ENCODE measurements at places on chromosomes 16 and 17.

DNA sequence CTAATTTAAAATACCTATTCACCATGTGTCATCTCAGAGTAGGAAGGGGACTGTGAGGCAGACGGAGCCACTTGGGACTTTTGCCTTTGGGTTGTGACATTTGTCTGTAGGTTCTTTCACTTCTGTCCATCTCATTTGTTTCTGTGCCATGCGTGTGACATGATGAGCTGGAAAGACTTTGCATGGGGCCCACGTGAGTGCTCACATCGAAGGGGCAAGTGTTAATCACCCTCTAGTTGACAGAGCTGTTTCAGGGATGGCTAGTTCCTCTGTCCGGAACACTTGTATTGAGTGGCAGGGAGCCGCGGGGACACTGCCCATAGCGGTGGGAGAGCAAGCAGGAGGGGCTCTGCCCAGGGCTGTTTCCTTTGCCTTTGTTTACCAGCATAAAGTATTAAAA is 112.0 kb downstream of the RPTOR start:
- DNase-seq: no peak

DNA sequence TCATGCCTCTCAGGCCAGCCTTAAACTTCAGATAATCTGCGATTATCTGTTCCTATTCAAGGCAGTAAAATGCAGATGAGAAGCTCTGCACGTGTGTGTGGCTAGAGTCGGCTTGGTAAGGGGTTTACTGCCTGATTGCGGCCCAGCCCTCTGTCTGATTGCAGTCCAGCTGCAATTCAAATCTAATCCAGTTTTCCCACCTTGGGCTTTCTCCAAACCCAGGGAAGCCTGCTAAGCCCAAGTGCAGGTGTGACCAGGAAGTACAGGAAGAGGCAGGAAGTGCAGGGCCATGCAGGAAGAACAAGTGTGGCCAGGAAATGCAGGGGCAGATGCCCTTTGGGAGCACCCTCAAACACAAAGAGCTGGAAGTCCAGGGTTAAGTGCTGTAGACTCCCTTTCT is 314.9 kb downstream of the CEP112 start:
- DNase-seq: no peak

DNA sequence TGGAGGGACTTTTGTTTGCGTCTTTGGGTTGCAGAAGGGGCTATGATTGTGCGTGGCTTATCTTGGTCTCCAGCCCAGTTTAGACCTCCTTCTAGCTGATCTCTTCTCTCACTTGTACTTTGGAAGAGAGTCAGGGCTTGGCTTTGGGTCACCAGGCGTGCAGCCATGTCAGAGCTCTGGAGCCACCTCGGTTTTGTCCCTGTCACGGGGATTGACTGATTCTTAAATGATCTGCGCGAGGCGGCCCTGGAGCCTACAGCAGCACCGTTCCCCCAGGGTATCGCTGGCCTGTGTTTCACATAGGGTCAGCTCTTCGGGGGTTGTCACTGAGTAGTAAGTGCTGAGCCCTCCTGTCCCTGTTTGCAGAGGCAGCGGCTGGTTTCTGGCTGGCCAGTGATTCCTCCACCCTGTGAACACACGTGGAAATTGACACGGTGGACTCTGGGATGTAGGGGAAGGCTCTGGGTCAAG is 209.8 kb upstream of the CHMP6 start:
- no peak for DNase-seq

GRCh38 chr17:5686074-5686635 is 101.8 kb upstream of the NLRP1 start:
- no peak for DNase-seq

DNA sequence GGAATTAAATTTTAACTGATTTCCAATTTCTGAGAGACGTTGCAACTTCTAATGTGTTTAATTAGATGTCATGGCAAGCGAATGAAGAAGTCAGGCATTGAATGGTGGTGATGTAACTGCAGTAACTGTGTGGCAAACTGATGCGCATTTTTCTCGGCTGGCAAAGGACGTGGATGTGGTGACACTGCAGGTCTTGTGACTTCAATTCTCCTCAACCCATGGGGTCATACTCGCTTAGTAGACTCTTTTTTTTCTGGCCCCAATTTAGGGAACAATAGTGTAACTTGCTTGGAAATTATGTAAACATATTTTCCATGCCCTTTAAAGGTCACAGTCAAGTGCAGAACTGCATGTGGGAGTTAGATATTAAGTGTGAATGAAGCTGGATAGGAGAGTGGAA is 1.9 kb upstream of the FAM20A start:
- DNase-seq: no peak

GRCh38 chr16:67277294-67277998 is 1.9 kb upstream of the PLEKHG4 start:
- DNase-seq: no peak

DNA sequence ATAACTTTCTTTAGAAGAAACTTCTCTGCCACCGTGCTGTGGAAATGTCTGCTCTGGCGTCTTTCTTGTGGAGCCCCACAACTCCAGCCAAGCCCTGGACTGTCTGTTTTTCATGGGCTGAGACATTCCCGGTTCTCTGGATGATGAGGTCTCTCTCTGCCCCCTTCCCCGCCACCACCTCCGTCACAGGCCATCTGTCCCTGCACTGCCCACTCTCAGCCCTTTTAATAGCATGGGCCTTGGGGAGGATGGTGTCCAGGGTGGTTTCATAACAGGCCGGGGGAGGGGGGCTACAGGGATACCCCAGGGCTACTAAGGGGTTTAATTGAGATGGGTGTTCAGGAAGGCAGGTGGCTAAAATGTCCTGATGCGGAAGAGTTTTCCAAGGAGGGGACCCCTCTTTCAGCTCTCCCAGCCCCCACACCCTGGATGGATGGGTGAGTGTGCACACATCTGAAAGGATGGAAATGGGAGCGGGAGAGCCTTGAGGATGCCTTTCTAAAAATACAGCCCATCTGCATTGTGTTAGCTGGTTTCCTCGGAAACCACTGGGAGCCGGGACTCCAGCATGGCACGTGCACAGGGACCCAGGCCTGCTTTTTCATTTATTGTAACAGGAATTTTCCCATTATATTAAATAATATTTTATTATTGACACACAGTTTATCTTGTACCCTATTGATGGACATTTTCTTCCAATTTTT is 14.6 kb upstream of the NDRG4 start:
- DNase-seq: no peak

- DNase-seq: no peak
Measured at GRCh38 chr16:31428279-31428597, at the start of gene COX6A2. Gene COX6A2 (minus strand): TSS chr16:31428360. CDS start chr16:31428325, 35 bp downstream.

DNA sequence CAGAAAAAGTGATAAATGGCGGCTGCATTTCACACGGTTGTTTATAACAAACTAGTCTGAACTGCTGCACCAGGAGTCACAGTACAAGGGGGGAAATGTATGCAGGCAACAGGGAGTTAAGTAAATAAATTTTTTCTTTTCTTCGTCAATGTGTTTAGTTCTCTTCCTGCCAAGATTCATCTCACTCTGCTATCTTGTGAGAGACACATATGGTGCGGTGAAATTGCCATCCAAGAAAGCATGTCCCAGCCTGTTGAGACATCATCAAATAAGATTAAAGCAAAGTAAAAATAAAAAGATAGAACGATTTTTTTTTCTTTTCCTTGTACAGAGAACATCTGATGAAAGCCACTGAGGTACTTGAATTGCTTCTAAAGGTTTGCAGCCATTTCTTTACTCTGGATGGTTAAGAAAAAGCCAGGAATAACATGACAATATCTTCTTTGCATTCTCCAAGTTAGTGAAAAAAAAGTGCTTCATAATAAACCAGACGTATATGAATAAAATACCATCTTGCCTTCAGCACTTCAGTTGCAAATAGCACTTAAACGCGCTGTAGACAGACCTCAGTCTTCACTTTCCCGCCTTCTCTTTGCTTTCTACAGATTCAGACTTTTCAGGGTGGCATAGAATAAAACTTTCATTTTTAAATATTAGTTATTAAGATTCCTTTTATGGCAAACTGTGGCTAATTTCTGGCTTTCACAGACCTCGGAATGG is 506.2 kb upstream of the ZFHX3 start:
- no peak for DNase-seq

- no peak for DNase-seq
Measured at GRCh38 chr17:62629556-62630364, 2.3 kb downstream of the MRC2 start.

- DNase-seq: no peak
Measured at GRCh38 chr16:89779909-89780305, 36.5 kb downstream of the FANCA start.

DNA sequence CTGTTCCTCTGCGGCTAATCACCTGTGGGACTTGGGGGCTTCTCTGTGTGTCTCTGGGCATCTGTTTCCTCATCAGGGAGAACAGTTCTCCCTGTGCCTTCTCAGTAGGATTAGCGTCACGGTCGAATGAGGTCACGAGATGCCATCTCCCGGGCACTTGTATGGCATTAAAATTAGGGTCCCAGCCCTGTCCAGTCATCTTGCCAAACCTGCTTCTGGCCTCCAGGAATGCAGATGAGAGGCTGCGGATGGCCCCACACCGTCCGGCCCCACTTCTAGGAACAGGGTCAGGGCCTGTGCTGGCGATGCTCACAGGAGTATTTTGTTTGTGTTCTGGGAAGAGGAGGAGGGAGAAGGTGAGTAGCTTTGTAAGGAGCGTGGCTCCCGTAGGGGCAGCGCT is 58.5 kb downstream of the OR1D5 start:
- DNase-seq: no peak

DNA sequence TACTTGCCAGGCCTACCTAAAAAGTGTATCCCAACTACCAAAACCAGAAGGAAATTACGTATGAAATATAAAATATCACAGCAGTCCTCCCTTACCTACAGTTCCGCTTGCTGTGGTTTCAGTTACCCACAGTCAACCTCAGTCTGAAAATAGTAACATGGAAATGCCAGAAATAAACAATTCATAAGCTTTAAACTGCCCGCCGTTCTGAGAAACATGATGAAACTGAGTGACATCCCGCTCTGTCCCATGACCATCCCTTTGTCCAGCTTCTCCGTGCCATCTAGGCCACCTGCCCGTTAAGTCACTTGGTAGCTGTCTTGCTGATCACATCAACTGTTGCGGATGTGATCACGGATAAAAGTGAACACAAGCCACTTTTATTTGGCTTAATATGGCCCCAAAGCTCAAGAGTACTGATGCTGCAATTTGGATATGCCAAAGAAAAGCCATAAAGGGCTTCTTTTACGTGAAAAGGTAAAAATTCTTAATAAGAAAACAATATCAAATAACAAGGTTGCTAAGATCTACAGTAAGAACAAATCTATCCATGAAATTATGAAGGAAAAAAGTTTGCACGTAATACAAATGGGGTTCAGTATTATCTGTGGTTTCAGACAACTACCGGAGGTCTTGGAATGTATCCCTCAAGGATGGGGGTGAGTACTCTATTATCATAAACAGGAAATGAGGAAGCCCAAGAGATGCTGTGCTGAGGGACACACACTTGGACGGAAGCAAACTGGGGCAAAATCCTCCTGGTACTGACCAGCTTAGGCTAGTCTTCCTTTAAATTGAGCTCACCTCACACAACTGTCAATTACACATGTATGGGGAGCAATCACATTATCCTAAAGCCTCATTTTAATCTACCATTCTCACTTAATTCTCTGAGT is 8.2 kb downstream of the USP22 start:
- DNase-seq: no peak

DNA sequence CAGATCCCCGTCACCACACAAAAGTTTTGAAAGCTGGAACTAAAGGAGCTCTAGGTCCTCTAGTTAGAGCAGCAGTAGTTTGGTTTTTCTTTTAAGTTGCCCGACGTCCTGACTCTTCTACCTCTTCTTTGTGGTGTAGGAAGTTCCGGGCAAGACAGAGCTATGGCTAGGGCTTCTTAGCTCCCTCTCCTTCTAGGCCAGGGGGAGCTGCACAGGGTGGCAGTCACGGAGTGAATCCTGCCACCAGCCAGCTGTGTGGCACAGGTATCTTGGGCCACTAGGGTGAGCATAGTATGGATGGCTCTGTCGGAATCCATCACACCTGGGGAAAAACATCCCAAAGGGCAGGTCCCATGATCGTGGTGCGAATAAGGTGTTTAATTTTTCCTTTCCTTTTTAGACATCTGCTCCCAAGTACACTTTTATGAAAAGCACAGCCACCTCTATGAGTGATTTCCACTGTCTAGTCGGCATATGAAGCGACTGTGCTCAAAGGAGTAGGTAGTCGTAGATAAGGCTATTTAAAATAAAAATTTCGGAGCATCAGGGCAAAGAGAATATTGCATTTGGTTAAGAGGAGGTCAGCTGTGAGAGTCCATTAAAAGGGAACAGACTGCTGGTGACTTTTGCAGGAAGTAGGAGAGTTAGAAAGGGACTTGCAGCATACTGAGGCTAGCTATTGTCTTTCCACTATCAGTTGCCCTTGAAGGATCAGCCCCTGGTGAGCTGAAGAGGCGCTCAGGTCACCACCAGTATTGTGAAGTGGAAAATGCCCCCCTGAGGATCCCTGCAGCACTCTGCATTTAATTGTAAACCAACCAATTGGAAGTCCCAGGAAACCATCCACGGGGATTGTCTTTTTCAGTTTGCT is 2.1 kb downstream of the PRKCA start:
- no peak for DNase-seq

GRCh38 chr16:14175086-14175485 is 104.0 kb downstream of the MRTFB start:
- DNase-seq: no peak

DNA sequence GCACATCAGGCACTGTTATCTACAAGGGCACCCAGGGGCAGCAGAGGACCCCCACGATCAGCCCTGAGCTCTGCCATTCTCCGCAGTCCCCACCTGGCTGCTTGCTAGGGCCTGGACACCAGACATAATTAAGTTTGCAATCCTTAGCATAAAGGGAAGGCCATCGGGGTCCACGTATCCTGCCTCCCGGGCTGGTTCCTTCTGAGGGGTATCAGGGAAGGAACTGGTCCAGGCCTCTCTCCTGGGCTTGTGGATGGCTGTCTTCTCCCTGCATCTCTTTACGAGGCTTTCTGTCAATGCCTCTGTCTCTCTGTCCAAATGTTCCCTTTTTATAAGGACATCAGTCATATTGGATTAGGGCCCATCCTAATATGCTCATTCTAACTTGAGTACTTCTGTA is 77.8 kb downstream of the CYLD start:
- DNase-seq: no peak

DNA sequence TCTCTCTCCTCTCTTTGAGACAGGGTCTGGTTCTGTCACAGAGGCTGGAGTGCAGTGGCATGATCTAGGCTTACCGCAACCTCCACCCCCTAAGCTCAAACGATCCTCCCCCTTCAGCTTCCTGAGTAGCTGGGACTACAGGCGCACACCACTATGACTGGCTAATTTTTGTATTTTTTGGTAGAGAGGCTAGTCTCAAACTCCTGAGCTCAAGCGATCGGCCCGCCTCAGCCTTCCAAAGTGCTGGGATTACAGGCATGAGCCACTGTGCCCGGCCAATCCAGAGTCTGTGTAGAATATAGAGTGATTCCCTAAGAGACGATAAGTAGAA is 65.8 kb upstream of the RPH3AL start:
- DNase-seq: no peak

GRCh38 chr16:23160082-23160481 is 10.8 kb upstream of the USP31 start:
- DNase-seq: no peak
